ENCODE measurements at places on chromosomes 7 and 10.

- no peak for DNase-seq
Measured at GRCh38 chr7:33495207-33495606, 365.8 kb downstream of the BBS9 start.

GRCh38 chr10:61192042-61192441, 248.1 kb upstream of the RHOBTB1 start:
- no peak for DNase-seq

DNA sequence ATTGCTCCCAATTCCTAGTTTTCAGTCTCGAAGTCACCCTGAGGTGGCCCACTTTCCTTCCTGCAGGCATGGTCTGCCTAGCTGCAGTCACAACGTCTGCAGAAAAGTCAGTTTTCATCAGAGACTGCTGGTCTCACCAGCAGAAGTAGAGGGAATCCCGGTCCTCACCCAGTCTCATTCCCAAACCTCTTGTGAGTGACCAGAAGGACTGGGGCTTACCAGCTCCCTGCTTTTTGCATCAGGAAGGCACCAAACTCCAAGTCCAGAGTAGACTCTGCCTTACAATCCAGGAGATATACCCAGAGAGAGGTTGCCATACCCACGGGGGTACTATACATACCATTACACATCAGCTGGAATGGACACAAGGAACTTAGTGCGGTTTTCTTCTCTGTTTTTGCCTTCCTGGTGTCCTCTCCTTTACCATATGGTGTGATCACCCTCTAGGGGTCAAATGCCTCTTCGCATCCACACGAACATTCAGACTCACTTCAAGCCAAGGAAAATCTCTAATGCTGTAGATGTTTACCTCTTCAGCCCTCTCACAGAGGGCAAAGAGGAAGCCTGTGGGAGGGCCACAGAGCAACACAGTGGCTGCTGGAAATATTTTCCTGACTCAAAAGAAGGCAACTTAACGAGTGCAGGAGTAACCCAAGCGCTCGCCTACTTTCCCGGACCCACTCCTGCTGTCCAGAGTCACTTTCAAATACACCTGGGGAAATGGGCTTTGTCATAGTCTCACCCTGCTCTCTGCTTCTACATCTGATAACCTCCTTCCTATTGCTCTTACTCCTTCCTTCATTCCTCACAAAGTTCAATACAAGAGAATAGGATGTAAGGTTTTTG, 220.9 kb downstream of the C7orf25 start:
- DNase-seq, result no peak

GRCh38 chr10:130363899-130364445, 227.8 kb downstream of the GLRX3 start:
- no peak for DNase-seq

GRCh38 chr10:120012566-120012965, 120.0 kb downstream of the SEC23IP start:
- DNase-seq, result no peak
